ENCODE measurements at places on chromosomes 1 and 21. TPM values are rescaled to one million over a fixed set of nuclear protein-coding genes. Genes with fewer than 3 reads are reported as not detected.

The USP24 gene
- total RNA-seq = 34.2 TPM

The OR2L13 gene
- total RNA-seq = not detected

The LCE3D gene
- not detected for total RNA-seq

The RYR2 gene
- total RNA-seq = 0.02 TPM

The BACE2 gene
- 23.2 TPM for total RNA-seq

The FCRL1 gene
- not detected for total RNA-seq

The MMP23B gene
- total RNA-seq = 8.7 TPM

The SPATA45 gene
- total RNA-seq = not detected

The TEX38 gene
- 0.47 TPM for total RNA-seq

The LCE1E gene
- not detected for total RNA-seq

The PLA2G2F gene
- total RNA-seq = 0.12 TPM

The OR2L5 gene
- total RNA-seq = not detected

The GJC2 gene
- 0.76 TPM for total RNA-seq

The ADAMTS1 gene
- total RNA-seq = 0.98 TPM

The OR10R2 gene
- total RNA-seq = not detected

The PEX19 gene
- 35.9 TPM for total RNA-seq

The UTS2 gene
- total RNA-seq = 3.0 TPM

The F5 gene
- total RNA-seq = 0.37 TPM

The RAB3B gene
- 15.1 TPM for total RNA-seq

The ZSCAN20 gene
- 9.0 TPM for total RNA-seq

The CDC42BPA gene
- total RNA-seq = 44.0 TPM

The PAPPA2 gene
- total RNA-seq = not detected

The LCE2C gene
- not detected for total RNA-seq

The GNG4 gene
- 10.6 TPM for total RNA-seq

The CD1B gene
- total RNA-seq = not detected

The RSPH1 gene
- 1.5 TPM for total RNA-seq

The CELA3A gene
- total RNA-seq = 9.0 TPM

The ANKRD35 gene
- not detected for total RNA-seq

The RHD gene
- not detected for total RNA-seq

The C8A gene
- total RNA-seq = 0.10 TPM

The GNAT2 gene
- total RNA-seq = 0.76 TPM

The FAM3B gene
- total RNA-seq = not detected

The CITED4 gene
- total RNA-seq = 7.8 TPM

The MYBPHL gene
- total RNA-seq = 1.0 TPM

The IL19 gene
- total RNA-seq = not detected

The LRRC71 gene
- total RNA-seq = not detected

The WNT3A gene
- 3.7 TPM for total RNA-seq

The FAM229A gene
- 16.1 TPM for total RNA-seq

The CLCC1 gene
- total RNA-seq = 14.3 TPM

The CTSS gene
- total RNA-seq = 0.57 TPM

The NIBAN1 gene
- 10.3 TPM for total RNA-seq

The HRNR gene
- not detected for total RNA-seq

The DCDC2B gene
- 0.27 TPM for total RNA-seq

The ALPL gene
- total RNA-seq = 0.61 TPM

The BSDC1 gene
- total RNA-seq = 47.0 TPM

The DNASE2B gene
- total RNA-seq = 0.42 TPM

The TRAF5 gene
- total RNA-seq = 6.5 TPM

The CFAP107 gene
- total RNA-seq = not detected

The GUCA2B gene
- total RNA-seq = not detected

The BRINP2 gene
- total RNA-seq = not detected
